A549 treated with GW870086 at 1 μM for 4 hours (cell line): ENCODE measurements at places on chromosomes 5 and 9. TPM values are rescaled to one million over a fixed set of nuclear protein-coding genes. Genes with fewer than 3 reads are reported as not detected.

The FREM1 gene
- not detected in 5 replicates for total RNA-seq

The INSL6 gene
- total RNA-seq, result not detected in 5 replicates

The TERT gene
- 1.8 to 2.5 TPM (median 2.1 TPM) in 5 replicates for total RNA-seq

The COL27A1 gene
- 8.5 to 11.8 TPM (median 10.8 TPM) in 5 replicates for total RNA-seq

The FAM120AOS gene
- 46.1 to 49.6 TPM (median 48.2 TPM) in 5 replicates for total RNA-seq
